ENCODE measurements at places on chromosomes 3 and 15.

DNA sequence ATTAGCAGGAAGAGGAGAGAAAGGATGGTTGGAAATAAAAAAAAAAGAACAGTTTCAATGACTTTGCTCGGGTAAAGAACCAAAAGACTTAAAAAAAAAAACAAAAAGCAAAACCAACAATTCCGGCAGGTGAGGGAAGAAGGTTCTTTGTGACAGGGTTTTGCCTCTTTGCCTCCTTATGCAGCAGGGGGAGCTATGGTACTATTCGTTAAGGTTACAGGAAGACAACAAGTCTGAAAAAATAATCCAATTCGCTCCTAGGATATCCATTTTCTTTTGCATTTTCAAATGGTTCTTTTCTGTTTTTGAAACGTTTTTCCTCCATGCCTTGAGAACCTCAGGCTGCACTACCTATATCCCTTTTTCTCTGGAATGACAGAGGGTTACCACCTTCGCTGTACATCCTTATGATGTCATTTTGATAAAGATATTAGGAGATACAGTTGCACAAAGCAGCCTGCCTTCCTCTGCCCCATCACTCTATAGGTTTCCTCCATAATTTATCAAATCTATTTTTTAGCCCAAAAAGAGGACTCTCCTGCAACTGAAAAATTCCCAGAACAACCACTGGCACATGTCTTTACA lies 55.0 kb downstream of the CFAP20DC start:
- DNase-seq: no peak

- DNase-seq: no peak
Observed at GRCh38 chr3:69425249-69425648, 39.4 kb upstream of the FRMD4B start.

- DNase-seq: no peak
Observed at GRCh38 chr3:37646865-37647264, 214.8 kb upstream of the CTDSPL start.

DNA sequence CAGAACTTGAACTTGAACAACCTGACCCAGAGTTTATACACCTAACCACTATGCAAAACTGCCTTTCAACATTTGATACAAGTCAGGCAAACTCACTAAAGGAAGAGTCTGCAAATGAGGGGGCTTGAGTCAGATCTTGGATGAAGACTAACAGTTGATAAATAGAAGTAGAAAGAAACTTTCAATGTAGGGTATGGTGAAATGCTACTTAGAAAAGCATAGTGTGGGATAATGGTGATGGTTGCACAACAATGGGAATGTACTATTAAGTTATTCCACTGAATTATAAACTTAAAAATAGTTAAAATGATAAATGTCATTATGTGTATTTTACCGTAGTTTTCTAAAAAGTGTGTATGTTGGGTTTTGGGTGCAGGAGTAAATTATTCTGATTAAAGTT lies 19.7 kb upstream of the ZNF280D start:
- no peak for DNase-seq

- no peak for DNase-seq
Observed at GRCh38 chr15:60154764-60155325, 150.7 kb downstream of the FOXB1 start.

GRCh38 chr3:100802126-100802525 lies 92.8 kb downstream of the TFG start:
- DNase-seq: no peak

DNA sequence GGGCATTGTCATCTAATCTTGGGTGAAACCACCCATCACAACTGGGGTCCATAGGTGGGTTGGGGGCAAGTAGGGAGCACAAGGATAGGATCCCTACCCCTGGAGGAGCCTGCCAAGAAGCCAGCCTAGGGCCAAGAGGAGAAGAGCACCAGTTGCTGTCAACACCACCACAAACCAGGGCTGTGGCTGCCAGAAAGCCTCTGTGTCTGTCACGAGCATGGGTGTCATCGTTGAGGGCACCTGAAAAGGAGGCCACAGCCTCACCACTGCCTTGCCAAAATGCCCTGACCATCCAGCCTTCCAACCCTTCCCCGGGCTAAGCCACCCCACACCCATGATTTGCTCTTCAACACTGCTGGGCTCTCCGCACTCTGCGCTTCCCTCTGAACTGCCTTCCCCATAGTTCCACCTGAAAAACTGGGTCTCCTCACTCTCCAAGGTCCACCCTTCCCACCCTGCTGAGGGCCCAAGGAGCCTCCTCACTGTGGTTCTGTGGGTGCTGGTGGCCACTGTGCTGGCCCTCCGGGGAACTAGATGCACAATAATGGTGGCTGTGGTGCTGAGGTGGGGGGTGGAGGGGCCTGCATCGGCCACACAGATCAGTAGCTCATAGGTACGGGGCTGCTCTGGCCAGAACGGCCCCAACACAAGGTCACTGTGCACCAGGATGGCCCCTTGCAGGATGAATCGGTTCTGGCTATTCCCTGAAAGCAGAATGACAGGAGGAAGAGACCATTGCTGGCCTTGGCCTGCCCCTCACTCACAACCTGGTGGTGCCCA lies 6.2 kb upstream of the IP6K1 start:
- no peak for DNase-seq

- DNase-seq: no peak
Observed at GRCh38 chr3:120364821-120365220, 15.7 kb upstream of the LRRC58 start.

DNA sequence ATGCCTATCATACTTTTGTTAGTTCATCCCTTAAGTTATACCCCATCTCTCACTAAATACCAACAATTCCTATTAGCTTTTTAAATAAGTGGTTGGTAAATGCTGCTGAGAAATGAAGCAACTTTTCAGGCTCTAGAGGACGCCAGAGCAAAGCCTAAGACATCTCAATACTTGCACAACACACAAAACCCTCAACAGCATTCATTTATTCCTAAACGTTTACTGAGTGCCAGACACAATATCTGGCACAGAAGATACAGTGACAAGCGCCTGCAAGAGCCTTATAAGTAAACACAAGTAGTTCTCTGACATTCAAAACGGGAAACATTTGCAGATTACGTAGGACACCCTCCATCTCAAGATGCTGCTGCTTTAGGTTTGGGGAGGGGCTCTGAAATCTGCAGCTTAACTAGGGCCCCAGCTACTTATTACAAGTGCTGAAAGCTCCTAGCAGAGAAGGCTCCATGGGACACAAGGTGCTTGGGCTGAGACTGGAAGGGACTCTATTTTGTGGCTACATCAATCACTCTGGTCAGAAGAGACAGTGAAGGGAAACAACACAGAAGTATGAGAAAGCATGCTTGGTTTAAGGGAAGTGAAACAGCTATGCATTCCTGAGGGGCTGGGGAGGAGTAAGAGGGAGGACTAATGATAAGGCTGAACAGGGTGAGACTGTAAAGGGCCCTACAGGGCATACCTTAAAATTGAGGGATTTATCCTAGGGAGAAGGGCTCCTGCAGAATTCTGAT lies 311.3 kb downstream of the PLCL2 start:
- peak; percentile 34 for DNase-seq

GRCh38 chr15:64619880-64620839 lies 155.2 kb downstream of the RBPMS2 start:
- DNase-seq: no peak

DNA sequence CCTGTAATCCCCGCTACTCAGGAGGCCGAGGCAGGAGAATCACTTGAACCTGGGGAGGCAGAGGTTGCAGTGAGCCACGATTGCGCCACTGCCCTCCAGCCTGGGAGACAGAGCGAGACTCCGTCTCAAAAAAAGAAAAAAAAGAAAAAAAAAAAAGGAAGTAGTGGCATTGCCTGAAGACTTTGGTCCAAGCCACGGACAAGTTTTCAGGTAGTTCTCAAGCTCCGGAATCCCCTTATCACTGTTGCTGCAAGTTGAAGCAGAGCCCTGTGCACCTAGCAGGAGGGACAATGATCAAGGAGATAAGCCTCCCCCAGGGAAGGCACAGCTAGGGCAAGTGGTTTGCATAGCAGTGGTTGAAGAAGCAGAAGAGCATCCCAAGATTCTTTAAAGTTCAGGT lies 97.6 kb downstream of the MEX3B start:
- DNase-seq: no peak

GRCh38 chr15:37034392-37034791 lies 66.0 kb downstream of the MEIS2 start:
- no peak for DNase-seq

GRCh38 chr15:94987085-94987484 lies 755.7 kb downstream of the MCTP2 start:
- no peak for DNase-seq

GRCh38 chr3:525415-525814 lies 328.9 kb downstream of the CHL1 start:
- DNase-seq: no peak

DNA sequence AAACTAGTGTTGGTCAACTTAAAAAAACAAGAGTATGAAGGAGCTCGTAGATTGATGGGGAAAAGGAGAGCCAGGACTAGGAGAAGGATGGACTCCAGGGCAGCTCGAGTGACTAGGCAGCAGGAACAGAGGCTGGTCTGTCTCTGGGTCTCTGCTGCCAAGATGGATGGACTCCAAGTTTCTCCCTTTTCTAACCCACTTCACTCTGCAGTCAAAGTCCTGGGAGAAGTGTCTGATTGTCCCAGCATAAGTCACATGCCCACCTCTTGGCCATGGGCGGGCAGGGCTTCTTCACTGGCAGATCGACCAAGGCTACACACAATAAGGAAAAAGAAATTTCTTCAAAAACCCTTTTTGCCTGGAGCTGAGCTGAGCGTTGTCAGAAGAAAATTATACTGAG lies 9.2 kb upstream of the EPB42 start:
- DNase-seq: no peak

- no peak for DNase-seq
Observed at GRCh38 chr3:86867982-86868381, 123.0 kb downstream of the VGLL3 start.

- no peak for DNase-seq
Observed at GRCh38 chr15:78501857-78502256, 5.5 kb upstream of the HYKK start.

DNA sequence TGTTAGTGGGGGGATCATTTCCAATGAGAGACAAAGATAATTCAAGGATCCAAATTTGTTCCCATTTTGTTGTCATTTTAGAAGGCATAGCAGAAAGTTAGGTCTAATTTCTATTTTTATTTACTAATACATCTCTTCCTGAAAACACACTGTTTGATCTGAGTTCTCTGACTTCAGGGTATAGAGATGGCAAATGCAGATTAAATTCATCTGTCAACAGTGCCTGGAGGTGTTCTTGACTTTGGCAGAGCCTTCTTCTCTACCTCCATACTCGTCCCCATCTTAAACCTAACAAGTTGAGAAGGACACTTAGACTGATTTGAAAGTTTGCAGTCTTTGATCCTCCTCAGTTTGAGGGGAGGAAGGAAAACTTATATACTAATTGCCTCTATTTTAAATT lies 308.2 kb downstream of the SOX2 start:
- no peak for DNase-seq

GRCh38 chr15:84598250-84598649 lies 2.6 kb upstream of the ZSCAN2 start:
- DNase-seq: no peak

DNA sequence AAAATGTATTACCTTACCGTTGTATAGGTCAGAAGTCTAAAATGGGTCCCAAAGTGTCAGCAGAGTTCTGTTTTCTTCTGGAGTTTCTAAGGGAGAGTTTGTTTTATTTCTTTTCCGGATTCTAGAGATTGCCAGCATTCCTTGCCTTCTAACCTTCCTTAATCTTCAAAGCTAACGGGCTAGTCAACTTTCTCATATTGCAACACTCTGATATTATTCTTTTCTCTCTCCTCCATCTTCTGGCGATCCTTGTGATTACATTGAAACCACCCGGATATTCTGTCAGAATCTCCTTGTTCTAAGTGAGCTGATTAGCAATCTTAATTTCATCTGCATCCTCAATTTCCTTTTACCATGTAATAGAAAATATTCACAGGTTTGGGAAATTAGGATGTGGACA lies 36.2 kb upstream of the AADACL2 start:
- no peak for DNase-seq

GRCh38 chr3:45109771-45110508 lies 36.2 kb downstream of the CDCP1 start:
- DNase-seq: no peak

DNA sequence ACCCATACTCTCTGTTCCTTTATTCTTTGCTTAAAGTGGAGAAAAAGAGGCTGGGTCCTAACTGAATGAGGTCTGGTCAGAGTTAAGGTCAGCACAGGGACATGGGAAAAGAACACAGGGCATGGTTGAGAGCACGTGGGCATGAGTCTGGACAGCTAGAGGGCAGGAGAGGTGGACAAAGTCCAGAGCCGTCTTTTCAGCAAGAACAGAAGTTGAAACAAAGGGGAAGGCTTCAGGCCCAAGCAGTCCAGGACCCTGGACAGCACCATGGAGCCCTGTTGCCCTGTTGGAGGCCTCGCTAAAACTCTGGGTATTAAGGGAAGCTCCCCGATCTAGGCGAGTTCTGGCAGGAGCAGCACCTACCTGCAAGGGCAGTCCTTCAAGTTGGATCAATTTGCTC lies 50.7 kb downstream of the XYLB start:
- no peak for DNase-seq

DNA sequence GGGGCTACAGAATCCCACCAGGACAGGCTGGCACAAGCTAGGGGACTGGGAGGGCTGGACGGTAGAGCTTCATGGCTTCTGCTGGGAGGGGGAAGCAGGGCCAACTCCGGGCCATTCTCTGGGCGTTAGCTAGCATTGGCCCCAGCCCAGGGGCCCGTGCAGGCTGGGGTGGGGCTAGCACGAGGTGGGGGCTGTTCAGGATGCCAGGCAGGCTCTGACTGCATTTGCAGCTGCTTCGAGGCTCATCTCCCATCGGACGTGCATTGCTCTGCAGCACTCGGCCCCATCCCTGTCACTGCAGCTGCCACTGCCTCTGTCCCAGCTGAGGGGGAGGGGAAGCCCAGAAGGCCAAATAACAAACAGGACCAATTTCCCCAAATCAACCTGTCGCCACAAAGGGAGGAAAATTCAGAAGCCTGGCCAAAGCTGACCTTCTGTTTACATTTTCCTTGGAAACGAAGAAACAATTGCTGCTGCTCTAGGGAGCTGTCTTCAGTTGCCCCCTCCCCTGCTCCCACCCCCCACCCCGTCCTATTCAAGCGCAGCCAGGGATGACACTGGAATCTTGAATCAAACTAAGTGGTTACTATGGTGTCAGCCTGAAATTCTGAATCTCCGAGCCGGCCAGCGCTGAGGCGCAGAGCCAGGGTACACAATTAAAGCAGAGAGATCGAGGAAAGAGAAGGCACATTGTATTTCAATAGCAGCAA lies 138.8 kb upstream of the PRR20G start:
- DNase-seq: no peak

DNA sequence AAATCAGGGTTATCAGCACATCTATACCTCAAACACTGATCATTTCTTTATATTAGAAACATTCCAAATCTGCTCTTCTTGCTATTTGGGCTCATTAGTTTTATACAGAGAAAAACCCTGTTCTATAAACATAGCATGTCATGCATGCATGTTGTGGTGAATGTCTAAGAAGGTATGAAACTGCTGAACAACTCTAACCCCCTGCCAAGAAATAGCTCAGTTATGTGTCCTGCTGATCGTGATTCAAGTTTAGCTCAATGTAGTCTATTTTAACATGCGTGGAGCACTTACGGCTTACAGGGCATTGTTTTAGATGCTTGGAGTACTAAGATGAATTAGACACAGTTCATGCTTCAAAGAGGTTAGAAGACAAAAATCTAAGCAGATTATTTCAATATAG lies 35.8 kb downstream of the MYH15 start:
- no peak for DNase-seq

Data from caudate nucleus (tissue), 63 donors.